T-helper 1 cell (primary cell): ENCODE measurements at places on chromosomes 2 and 18.

GRCh38 chr18:58180738-58181353 is 136.8 kb downstream of the NEDD4L start:
- no peak for DNase-seq

- no peak for DNase-seq
These were observed 1.1 kb upstream of the SATB2 start for GRCh38 chr2:199458806-199459285.

DNA sequence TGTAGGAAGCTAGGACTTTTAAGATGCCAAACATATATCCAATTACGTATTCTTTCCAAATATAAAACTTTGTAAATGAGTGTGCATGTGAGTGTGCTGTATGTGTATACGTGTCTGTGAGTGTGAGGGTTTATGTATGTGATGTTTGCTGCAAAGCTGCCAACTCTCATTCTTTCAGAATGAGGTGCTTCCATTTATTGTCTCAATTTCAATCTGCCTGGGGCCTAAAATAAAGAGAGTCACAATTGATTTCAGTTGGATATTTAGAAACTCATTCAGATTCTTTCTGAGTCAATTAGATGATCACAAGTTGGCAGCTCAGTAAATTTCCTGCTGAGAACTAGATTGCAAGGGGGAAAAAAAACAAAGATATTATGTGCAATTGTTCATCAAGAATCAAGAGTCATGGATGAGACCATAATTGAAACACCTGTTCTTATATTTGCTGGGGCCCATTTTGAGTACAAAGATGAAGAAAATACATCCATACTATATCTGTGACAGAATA is 621.2 kb upstream of the ACVR2A start:
- DNase-seq, result no peak

DNA sequence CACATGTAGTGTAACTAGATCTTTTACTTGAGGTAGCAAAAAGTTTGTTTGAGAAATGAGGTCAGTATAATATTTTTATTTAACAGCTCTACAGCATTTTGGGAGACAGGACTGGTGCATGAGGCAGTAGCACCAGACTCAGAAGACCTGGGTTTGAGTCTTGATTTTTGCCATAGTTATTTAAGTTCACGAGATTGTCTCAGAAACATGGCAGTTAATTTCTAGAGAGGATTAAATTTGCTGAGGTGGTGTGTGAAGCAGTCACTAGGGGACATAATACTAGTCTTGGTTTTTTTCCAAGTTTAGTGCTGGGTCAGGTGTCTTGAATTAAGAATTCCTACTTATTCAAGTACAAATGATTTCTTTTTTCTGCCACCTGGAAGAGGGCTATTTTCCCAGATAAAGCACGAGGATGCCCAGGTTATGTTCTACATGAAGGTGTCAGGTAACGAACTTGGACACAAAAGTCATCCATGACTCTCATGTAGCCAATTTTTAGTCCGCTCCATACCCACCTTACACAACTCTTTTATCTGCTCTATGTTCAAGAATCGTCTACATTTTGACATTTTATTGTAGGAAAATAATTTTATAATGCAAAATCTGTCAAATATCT is 1.4 kb downstream of the MARCHF7 start:
- DNase-seq, result no peak

DNA sequence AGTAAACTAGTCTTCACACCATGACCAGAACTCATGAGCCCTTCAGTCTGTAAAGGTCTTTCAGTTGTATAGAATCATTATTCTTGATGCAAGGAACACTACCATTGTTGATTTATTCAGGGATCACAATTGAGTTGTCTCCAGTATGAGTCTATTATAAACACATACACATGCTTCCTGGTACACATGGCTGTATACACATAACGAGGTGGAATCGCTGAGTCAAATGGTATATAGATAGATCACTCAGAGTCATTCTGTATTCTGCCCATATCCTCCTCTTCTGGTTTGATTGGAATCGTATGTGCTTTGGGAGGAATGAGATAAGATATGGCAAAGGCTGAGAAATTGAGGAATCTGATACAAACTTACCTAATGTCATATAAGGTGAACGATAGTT is 216.0 kb downstream of the UBE2E3 start:
- no peak for DNase-seq

DNA sequence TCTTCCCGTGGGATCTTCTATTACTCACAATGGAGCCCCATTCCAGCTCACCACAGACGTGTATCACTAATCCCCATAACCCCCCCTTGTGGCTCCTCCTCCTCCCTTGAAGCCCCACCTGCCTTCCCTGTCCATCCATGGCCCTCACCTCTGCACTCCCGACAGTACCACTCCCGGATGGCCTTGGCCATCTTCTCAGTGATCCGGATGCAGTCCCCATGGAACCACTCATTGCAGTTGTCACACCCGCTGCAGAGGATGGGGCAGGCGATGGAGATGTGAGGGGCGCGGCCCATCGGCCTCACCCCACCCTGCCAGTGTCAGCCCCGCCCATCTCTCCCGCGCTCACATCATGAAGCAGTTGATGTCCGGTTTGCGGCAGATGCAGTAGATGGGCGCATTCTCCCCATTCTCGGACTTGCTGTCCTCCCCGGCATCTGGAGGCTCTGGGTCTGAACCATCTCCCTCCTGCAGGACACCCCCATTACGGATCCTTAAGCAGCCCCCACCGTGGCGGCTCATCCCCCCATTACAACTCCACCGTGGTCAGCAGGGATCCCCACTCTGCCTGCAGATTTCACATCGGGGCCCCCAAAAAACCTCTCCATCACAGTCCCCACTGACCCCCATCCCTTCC is 983 bp downstream of the CXXC1 start:
- DNase-seq, result no peak
